Astrocyte of the spinal cord (primary cell): ENCODE measurements at places on chromosomes 4 and X.
A peak's percentile ranks its signal among the peaks of the same experiment; 100 is the strongest.

DNA sequence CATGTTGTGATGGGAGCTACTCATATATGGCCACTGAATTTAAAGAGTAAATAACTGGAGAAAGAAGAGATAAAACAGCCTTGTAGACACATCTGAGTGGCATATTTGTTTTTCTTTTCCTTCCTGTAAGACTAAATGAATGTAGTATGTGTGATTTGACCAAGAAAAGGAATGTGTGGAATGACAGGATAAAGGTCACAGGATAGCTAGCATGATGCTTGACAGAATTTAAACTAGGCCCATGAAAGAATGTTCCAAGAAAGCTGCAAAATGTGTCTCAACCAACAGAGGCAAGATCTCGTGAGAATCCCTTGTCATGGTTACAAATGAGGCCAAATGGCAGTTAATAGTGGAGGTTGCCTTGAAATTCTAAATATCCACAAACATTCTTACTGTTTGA is 137.0 kb downstream of the KCNIP4 start:
- DNase-seq: no peak

DNA sequence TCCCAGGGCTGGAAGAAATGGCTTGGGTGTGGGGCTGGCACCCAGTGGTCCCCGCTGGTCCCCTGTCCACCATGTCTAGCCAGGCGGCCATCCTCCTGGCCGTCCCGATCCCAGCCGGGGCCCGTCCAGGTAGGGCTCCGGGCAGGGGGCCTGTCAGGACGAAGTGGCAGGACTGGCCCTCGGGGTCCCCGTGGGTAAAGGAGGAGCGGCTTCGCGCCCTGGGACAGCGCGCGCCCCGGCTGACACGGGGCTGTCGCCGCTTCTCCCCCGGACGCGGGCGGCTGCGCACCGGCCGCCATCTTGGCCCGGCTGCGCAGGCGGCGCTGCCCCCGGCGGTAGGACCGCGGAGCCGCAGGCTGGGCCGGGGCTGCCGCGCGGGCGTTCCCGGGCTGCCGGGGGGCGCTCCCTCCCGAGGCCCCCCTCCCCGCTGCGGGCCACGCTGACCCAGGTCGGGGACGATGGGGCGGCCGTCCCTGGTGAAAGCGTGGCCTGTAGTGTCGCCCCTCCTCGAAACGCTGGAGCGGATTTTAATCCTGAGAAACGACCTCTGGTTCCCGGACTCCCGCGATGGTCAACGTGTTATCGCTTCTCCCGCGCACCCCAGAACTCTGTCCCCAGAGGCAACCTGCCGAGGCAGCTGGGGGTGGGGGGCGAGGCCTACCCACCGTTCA is 60.4 kb upstream of the BCOR start:
- DNase-seq: no peak

DNA sequence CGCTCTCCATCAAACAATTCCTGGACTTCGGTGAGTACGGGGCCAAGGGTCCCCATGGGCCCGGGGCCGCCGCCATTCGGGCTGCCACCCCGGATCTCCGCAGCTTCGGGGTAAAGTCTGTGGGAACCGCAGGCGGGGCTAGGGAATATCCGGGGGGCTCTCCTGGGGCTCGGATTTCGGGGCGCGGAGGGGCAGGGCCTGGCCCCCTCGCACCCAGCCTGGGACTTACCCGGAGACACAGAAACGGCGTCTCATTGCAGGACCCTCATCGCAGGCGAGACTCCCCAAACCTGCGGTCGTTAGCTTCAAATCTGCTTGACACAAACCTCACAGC is 413 bp downstream of the PDK3 start:
- no peak for DNase-seq

- DNase-seq: no peak
Observed at GRCh38 chr4:146330392-146330791, 116.1 kb downstream of the REELD1 start.

DNA sequence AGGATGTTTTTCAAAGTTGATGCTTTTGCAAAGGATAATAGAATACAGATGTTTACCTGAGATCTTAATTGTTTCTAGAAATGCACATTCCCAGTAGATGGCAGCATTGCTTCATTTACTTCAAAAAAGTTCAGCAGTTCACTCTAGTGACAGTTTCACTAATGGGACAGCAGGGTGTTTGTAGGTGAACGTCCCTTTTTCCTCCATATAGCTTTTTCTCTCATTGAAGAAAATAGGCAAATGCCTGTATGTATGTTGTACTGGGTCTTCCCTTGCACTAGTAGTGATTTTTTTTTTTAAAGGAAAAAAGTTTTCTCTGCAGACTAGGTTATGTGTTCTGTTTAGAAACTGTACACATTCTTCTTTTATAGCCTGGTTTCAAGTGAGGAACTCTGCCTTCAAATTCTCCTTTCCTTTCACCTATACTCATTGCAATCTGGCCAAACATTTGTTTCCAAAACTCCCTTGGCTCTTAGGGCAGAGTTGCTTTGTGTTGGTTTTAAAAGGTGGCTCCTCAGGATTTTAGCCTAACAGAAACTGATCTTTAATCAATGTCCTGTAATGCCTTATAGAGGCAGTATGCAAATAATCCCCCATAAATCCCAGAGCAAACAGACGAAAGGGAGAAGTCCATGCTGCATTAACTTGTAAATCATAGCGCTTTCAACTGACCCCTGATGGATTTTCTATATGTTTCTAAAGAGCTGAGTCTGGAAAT is 86.3 kb downstream of the EGF start:
- peak; percentile 65 for DNase-seq

DNA sequence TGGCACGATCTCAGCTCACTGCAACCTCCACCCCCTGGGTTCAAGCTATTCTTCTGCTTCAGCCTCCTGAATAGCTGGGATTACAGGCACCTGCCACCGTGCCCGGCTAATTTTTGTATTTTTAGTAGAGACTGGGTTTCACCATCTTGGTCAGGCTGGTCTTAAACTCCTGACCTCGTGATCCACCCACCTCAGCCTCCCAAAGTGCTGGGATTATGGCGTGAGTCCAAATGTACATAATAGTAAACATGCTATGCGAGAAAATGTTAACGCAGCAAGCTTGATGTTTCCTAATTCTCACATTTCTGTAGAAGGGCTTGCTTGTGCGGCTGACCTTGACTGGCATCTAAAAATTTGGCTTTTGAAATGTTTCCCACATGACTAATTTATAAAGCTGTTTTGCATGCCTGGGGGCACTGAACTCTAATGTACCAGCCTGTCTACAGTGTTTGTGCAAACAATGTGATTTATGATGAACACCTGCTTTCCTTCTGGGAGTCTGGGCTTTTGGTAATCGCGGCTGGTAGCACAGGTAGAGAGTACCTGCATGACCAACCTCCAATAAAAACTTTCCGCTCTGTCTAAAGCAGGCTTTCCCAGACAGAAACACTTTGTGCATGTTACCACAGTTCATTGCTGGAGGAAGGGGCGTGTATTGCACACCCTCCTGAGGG is 216.8 kb downstream of the IL15 start:
- DNase-seq: no peak

DNA sequence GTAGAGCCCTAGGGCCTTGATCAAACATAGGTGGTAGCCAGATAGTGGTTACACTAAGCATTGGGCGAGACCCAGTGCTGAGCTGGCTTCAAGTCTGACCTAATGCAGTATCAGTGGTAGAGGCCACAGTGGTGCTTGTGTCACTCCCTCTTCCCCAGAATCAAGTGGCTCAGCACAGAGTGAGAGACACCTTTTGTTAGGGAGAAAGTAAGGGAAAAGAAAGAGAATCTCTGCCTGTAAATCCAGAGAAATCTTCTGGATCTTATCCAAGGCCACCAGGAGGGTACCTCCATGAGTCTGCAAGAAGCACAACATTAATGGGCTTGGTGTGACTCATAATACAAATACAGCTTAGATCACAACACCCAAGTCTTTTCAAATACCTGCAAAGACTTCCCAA is 117.7 kb upstream of the SLC6A14 start:
- peak; percentile 17 for DNase-seq

- no peak for DNase-seq
Observed at GRCh38 chr4:10608501-10609219, 75.9 kb downstream of the CLNK start.

- no peak for DNase-seq
Observed at GRCh38 chr4:58272311-58272710, 1162.1 kb upstream of the IGFBP7 start.

- no peak for DNase-seq
Observed at GRCh38 chr4:57691370-57691769, 581.2 kb upstream of the IGFBP7 start.

GRCh38 chr4:14539246-14539645 is 463.0 kb upstream of the CPEB2 start:
- no peak for DNase-seq

DNA sequence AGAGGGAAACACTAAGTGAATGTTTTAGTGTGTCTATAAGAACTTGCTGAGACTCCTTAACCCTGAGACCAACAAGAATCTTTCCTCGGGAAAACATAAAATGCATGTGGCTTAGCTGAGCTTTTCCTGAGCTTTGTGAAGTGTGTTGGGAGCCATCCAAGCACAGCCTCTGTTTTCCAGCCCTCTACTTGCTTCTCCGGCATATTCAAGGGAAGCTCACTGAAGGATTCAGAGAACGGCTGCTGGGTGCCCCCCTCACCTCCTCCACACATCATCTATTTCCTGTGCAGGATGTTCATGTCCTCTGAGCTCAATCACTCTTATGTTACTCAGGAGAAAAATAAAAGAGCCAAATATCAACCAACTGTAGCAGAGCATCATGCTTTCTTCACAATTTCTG is 492.1 kb downstream of the IL15 start:
- peak; percentile 54 for DNase-seq

DNA sequence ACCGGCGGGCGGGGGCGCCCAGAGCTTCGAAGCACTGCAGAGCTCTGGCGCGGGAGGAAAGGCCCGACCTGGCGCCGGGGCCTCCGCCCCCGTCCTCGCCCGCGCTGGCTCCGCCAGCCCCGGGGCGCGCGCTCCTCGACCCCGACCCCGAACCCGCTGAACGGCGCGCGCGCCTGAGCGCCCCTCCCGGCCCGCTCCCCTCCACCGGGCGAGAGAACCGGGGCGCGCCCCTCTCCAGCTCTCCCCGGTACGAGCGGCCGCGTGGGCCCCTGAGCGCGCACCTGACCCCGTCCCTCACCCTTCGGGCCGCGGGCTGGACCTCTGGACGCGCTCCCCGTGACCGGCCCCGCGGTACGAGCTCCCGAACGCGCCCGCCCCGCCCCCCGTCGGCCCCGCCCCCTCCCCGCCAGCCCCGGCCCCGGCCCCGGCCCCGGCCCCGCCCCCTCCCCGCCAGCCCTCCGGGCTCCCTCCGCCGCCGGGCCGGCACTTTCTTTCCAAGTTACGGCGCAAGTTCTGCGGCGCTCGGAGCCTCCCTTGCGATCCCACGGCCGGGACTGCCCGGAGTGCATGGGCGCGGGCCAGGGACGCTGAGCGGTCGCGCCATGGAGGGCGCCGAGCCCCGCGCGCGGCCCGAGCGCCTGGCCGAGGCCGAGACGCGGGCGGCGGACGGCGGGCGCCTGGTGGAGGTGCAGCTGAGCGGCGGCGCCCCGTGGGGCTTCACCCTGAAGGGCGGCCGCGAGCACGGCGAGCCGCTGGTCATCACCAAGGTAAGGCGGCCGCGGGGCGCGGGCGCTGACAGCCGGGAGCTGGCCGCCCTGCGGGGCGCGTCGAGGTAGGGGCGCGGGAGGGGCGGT is at the start of gene SHROOM2:
Gene SHROOM2 (plus strand): TSS at position 486 of the 854 bp plus-strand sequence. CDS start 117 bp downstream, at position 603.
- DNase-seq: no peak
